ENCODE measurements at places on chromosomes 12 and 14.

- no peak for DNase-seq
Measured at GRCh38 chr12:116502989-116503496, 56.1 kb upstream of the MAP1LC3B2 start.

GRCh38 chr12:48352157-48352760, 1.5 kb upstream of the ZNF641 start:
- DNase-seq, result no peak

- DNase-seq, result no peak
Measured at GRCh38 chr14:77421201-77421600, 2.1 kb downstream of the NOXRED1 start.

GRCh38 chr14:57761800-57762199, 104.1 kb downstream of the SLC35F4 start:
- no peak for DNase-seq

- peak; percentile 80 for DNase-seq
Measured at GRCh38 chr14:44895716-44896115, 66.0 kb downstream of the KLHL28 start.

DNA sequence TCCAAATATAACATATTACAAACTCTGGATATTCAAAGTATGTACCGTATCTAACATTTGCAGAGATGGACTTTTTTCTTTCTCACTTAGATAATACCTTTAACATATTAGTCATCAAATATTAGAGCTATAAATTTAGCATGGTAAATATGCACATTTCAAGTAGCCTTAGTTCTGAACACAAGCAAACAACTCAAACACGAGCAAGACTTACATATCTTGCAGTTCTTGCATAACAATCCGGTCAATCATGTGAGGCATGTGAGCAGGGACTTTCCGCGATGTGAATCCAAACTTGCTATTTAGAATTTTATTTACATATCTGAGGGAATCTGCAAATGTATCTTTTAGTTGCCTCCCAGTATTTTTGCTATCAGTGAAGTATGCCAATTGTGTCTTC, 22.1 kb upstream of the SYCP3 start:
- no peak for DNase-seq

GRCh38 chr12:19440019-19440858, 947 bp downstream of the AEBP2 start:
- DNase-seq, result peak; percentile 53

DNA sequence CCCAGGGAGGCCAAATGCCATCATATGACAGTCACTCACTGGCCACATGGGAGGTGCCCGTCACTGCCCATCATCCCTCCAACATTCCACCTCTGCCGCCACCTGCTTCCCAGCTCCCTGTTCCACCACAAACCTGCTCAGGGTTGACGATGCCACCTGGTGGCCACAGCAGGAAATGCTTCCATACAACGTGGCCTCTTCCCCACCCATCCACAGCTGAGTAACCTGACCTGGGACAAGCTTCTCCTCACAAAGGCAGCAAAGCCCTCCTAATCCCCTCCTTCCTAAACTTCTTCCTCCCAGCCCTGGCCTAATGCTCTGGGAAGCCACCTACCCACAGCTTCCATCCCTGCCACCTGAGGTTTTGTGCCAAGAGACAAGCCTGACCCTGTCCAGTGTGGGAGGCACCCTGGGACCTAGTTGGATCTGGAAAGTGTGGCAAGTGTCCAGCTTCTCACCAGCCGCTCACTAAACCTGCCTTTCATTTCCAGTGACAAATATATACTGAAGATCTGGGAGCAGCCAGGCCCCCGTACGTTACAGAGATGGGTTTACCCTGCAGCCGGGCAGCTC, 4.3 kb downstream of the DEGS2 start:
- peak; percentile 47 for DNase-seq

- DNase-seq, result peak; percentile 87
Measured at GRCh38 chr12:68223067-68223747, 2.4 kb downstream of the IL26 start.

DNA sequence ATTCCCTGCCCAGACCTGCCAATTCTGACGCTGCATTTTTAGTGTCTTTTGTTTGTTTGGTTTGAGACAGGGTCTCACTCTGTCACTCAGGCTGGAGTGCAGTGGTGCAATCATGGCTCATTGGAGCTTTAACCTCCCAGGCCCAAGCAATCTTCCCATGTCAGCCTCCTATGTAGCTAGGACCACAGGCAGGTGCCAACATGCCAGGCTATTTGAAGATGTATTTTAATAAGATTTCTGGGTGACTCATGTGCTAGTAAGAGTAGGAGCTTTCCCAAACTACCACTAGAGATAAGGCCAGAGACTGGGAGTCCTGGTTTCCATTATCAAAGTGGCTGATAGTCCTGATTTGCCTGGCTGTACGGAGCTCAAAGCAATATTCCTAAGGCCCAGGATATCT, 693.3 kb downstream of the MED13L start:
- no peak for DNase-seq

DNA sequence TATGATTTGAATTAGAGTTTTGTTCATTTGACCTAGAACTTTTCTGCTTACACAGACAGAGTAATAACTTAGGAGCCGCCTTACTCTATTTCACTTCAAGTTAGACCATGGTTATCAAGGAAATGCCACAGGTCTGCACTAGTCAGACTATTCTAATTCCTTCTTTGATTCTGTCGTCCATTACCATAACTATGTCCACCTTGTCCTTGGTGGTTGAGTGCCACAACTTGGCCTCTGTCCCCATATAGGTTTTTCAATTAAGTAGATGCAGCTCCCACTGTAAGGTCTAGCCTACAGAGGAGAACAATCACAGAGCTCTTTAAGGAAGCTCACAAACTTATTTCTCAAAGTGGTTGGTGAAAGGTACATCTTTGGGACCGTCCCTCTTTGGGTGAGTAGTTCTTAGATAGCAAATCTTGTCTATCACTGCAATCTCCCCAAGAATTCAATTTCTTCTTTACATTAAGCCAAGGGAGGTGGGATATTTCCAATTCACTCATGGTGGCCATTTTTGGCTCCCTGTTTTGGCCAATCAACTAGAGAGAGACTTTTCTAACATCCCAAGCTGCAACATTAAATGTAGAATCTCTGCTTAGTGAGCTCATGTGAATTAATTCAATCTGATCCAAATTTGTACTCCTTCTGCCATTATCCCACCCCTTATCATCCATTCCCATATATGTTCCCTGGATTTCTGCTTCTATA, 434.6 kb downstream of the ADAMTS20 start:
- no peak for DNase-seq

GRCh38 chr12:116320791-116321217, 43.3 kb upstream of the MED13L start:
- peak; percentile 84 for DNase-seq

DNA sequence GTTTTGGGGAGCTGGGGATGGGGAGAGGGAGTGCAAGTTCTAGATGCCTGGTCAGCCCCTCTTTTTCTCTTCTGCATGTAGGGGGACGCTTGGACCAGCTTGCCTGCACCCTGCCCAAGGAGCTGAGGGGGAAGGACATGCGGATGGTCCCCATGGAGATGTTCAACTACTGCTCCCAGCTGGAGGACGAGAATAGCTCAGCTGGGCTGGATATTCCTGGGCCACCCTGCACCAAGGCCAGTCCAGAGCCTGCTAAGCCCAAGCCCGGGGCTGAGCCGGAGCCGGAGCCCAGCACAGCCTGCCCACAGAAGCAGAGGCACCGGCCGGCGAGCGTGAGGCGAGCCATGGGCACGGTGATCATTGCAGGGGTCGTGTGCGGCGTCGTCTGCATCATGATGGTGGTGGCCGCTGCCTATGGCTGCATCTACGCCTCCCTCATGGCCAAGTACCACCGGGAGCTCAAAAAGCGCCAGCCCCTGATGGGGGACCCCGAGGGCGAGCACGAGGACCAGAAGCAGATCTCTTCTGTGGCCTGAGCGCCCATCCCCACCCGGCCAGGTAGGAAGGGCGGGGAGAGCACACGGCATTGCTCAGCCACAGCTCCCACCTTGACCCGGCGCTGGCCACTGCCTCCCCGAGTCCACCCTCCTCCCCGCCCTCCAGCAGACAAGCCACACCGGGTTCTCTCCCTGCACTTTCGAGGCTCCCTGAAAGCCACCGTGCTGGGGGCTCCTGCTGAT, 14.0 kb downstream of the LRTM2 start:
- DNase-seq, result no peak

GRCh38 chr14:80850197-80850814, 91.2 kb downstream of the CEP128 start:
- peak; percentile 67 for DNase-seq

- DNase-seq, result peak; percentile 58
Measured at GRCh38 chr12:89960011-89960507, 251.4 kb upstream of the ATP2B1 start.

GRCh38 chr12:18074001-18074400, 16.0 kb downstream of the RERGL start:
- no peak for DNase-seq

GRCh38 chr12:32051511-32052211, 55.0 kb upstream of the BICD1 start:
- peak; percentile 96 for DNase-seq

- no peak for DNase-seq
Measured at GRCh38 chr12:81039231-81039630, 38.6 kb upstream of the ACSS3 start.

DNA sequence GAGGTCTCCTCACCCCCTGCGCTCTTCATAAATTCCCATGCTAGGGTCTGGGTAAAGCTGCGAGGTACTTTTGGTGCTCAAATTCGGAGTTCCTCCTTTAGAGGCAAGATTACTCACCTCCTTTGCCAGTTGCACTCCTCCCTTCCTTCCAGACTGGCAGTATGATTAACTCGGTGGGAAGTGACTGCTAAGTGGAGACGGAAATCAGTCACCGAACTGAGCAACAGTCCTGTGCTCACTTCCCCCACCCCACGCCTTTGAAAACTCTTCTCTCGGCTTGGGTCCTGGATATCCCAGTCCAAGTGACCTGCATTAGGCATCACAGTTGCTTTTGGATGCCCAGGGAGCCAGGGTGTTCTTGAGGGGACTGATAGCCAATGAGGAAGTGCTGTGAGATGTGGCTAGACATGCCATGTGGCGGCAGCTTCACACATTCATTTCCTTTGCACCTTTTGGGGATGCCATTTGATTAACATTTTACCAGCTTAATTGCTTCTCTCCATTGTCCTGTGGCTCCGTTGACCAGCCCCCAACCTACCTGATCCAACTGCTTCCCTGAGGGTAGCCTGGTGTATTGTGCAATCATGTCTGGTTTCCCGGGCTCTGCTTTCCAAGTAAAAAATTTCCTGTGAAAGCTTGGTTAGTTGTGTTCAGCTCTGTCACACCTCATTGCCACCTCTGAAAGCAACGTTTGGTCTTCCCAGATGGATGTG, 840 bp downstream of the PNP start:
- DNase-seq, result peak; percentile 88

DNA sequence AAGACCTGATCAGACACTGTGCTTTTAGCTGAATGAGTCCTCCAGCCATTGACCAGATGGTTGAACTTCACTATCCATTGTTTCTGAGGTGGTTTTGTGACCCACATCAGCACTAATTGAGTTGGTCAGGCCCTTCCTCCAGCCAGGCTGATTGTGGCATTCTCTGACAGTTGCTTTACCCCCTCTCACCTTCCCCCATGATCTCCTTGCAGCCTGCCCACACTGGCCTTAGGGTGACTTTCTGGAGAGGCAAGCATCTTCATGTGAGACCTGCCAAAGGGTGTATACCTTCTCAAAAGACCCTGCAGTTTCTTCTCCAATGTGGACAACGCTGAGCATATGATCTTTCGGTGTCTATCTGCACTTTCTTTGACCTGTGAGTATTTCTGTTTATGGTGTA, 83.9 kb downstream of the GPATCH2L start:
- no peak for DNase-seq

DNA sequence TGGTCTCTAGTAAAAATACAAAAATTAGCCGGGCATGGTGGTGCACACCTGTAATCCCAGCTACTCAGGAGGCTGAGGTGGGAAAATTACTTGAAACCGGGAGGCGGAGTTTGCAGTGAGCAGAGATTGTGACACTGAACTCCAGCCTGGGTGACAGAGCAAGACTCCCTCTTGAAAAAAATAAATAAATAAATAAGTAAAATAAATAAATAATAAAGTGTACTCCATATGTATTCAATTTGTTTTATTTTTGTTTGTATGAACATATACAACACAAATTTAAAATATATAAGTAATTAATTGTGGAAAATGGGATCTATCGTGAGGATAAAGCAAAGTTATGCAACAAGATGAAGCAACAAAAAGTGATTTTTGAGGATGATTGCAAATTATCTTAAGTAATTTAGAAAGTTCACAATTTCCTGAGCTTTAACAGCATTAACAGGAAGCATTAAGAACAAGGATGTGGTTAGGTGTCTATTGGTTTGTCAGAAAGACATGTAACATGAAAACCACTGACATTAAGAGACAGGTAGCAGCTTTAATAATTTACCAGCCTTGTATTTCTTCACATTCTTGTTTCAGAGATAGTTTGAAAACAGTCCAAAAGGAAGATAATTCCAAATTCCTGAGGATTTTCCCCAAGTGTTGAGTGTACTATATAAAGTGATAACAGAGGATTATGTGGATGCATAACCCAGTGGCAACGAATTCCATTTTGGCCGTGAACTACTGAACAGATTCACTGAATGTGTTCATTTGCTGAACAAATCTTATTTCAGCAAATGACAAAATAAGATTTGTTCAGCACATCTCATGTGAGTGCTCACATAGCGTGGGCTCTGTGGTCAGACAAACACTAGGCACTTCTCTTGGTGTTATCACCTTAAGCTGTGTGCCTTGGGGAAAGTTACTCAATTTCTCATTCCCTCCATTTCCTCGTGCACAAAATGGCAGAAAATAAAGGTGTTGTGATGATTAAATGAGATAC, 68.6 kb upstream of the RESF1 start:
- no peak for DNase-seq

GRCh38 chr12:12560587-12561370, 1.9 kb downstream of the DUSP16 start:
- peak; percentile 64 for DNase-seq

DNA sequence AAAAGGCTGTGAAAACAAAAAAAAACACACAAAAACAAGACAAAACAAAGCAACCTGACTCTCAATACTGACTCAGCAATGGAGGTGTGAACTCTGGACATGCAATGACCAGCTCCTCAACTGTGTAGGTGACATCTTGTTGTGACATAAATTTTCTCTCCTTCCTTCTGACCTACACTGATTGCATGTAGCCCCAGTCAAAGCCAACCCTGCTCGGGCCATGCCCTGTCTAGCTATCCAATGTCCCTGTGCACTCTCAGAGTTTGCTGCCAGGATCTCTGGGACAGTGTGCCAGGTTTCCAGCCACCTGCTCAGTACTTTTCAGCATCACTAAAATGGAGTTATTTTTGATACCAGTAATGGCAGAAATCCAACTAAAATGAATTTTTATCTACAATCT, 18.9 kb upstream of the CRACR2A start:
- no peak for DNase-seq

DNA sequence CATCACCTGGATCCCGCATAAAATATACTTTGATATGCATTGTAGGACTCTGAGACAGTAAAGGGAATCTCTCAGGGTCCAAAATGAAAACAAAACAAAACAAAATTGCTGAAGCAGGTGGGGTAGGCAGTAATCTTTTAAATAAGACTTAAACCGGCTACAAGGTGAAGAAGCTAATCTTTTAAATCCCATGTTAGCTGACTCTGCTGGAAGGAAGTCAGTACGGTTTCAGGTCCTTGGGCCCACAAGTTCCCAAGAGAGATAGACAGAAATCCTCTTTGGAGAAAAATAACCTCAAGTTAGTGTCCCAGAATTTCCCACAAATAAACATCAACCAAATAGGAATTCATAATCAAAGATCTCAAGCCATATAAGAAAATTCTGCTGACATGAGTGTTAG, 5.0 kb upstream of the EPS8 start:
- no peak for DNase-seq

Measured in fibroblast of mammary gland (primary cell).